ENCODE measurements at places on chromosomes 12 and 14.

DNA sequence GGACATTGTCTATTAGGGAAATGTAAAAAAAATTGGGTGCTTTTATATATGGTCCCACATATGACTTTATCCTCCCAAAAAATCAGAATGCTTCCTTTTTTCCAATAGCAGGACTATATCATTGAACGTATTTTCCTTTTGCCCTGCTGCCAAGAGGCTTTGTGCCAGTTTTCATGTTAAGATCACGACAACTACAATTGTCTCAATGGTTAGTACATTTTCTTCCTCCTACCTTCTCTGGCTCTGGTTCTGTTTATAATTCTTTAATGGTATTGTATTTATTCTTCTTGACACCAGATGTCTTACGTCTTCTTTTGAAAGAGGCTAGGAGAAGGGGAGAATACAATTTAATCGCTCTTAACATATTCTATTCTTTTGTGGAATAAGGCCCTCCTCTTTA, 106.9 kb downstream of the ANO6 start:
- no peak for DNase-seq

DNA sequence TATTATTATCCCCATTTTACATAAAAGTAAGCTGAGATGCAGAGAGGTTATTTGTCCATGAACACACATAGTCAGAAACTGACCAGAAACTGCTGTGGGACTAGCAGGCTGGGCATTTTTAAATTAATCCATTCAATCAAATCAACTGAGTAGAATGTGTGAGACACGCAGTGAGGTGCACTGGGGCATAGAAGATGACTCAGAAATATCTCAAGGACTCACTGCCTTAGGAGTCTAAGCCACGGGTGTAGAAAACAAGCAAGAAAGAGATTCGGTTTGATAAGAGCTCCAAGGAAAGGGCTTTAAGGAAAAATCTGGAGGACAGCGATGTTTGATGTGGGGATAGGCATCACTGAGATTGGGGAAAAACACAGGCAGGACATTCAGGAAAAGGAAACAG, 127.8 kb downstream of the ANO2 start:
- DNase-seq: no peak

DNA sequence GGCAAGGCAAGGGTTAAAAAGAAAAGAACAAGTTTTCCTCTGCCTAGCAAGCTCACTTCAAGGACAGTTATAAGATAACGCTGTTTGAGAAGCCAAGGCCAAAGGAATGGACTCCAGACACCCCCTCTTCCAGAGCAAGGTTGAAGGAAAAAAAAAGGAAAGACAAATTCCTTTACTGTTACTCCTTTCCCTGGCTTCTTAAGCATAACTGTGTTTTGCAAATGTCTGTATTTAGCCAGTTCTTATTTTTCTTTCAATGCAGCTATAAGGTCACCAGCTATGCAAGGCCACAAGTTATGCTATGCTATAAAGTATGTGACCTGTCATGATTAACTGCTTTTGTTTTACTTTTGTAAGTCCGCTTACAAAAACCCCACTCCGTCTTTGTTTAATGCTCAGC, 26.6 kb downstream of the ZNF410 start:
- no peak for DNase-seq

- no peak for DNase-seq
Measured at GRCh38 chr12:64413884-64414283, 9.7 kb downstream of the XPOT start.

GRCh38 chr14:42731480-42731879, 1124.8 kb downstream of the LRFN5 start:
- DNase-seq: no peak

GRCh38 chr12:109731806-109732205, 18.2 kb downstream of the FAM222A start:
- no peak for DNase-seq

- DNase-seq: no peak
Measured at GRCh38 chr14:71722885-71723284, 209.3 kb upstream of the RGS6 start.

DNA sequence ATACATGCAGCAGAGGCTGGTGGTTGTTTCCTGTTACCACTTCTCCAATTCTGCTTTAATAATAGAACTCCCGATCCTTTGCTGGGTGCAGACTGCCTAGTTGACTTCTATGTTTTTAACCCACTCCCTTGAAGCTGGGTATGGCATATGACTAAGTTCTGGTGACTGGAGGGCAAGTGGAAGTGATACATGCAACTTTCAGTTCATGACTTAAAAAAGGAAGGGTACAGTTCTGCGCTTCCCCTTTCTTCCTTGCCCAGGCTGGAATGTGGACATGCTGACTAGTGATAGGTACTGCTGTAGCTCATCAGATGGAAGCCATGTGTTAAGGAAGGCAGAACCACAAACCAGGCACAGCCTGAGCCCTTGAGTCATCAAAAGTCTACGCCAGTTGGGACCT, 2.4 kb upstream of the A2M start:
- DNase-seq: no peak

- no peak for DNase-seq
Measured at GRCh38 chr12:25438638-25439037, 114.4 kb downstream of the LMNTD1 start.

GRCh38 chr12:91892081-91892855, 253.4 kb downstream of the BTG1 start:
- DNase-seq: no peak

- no peak for DNase-seq
Measured at GRCh38 chr12:27822076-27822712, 42.2 kb upstream of the MANSC4 start.

DNA sequence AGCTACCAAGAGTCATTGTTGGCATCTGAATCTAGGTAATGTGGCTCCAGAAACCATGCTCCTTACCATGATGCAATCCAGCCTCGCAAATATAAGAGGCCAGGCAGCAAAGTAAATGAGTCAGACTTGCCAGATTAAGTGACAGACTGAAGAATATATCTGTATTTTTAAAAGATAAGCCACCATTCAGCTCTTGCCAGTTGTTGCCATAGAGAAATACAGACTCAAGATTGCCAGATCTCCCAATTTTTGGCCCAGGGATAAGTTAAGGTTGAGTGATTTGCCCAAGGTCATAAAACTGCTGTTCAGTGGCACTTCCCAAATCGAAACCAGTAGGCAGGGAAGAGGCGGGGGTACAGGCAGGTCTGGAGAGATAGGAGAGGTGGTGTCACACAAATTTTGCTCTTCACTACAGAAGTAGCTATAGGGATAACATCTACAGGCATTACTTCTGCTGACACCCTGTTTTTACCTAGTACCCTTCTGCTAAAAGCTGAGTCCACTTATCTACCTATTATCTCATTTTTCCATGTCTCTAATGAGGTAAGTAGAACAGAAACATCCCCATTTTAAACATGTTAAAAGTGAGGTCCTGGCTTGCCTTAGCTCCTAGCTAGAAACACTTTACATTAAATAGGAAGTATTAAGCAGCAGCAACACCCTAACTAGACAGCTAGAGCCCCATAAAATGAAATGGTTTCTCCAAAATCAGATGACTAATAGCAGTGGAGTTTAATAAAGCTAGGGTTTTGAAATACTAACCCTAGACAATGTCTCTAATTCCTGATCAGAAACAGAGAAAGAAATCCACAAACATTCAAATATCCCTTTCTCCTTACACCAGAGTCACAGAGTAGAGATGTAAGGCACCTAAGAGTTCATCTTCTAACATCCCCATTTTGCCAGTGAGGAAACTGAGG, 19.5 kb downstream of the DCAF5 start:
- no peak for DNase-seq

- DNase-seq: no peak
Measured at GRCh38 chr12:70982991-70983390, 62.5 kb upstream of the PTPRR start.

DNA sequence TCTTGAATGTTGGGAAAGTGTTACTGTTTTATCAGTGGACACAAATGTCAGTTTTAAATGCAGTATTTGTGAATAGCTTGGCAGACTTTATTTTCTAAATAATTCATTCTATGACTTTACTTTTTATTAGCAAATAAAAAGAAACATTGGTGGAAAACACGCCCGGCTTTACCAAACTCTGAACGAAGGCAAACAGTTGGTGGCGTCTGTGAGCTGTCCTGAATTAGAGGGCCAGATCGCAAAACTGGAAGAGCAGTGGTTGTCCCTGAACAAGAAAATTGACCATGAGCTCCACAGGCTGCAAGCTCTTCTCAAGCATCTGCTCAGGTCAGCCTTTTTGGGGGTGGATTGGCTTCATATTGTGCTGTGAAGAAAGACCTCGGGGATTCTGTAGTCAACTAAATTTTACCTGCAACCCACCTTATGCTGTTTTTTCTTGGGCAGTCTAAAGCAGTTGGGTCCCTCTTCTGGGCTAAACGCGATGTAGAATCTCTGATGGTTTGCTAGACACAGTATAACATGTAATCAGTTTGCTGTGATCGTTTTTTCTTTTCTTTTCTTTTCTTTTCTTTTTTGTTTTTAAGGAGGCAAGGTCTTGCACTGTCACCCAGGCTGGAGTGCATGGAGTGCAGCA, 156.4 kb downstream of the ESR2 start:
- DNase-seq: no peak

- no peak for DNase-seq
Measured at GRCh38 chr14:92675976-92676375, 72.5 kb downstream of the LGMN start.

DNA sequence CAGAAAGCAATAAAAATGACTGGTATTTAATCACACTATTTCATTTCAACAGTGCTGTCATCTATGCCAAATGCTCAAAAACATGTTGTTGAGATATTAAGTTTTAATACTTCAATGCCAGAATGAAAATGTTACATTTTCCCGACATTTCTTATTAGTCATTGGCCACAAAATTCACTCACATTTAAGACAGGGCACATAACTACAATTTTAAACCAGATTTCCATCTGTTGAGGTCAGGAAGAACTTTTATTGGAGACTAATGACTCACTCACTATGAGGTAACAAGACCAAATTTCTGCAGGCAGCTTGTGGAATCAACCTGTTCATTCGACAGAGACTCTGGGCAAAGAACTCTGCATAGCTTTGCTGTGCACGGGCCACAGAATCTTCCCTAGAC, 36.8 kb downstream of the PPTC7 start:
- no peak for DNase-seq

GRCh38 chr12:78636231-78636855, 228.2 kb upstream of the SYT1 start:
- no peak for DNase-seq

- no peak for DNase-seq
Measured at GRCh38 chr14:24845851-24846250, 204.1 kb downstream of the STXBP6 start.
